ENCODE measurements at places on chromosomes 4 and X. TPM values are rescaled to one million over a fixed set of nuclear protein-coding genes. Genes with fewer than 3 reads are reported as not detected.

DNA sequence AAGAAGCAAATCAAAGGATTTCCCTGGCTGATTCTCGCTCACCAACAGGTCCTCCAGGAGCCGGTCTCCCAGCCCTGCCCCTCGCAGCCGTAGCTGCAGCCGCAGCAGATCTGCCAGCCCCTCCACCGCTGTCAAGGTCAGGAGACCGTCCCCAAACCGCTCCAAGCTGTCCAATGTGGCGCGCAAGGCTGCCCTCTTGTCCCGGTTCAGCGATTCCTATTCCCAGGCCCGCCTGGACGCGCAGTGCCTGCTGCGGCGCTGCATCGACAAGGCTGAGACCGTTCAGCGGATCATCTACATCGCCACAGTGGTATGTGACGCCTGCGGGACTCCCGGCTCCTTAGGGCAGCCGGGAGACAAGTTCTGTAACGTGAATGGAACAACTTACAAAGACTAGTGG, 25.6 kb downstream of the SPATA18 start:
- DNase-seq, result peak; percentile 31

- DNase-seq, result no peak
These were observed 856 bp downstream of the SLC9B1 start for GRCh38 chr4:103018391-103019307.

- DNase-seq, result no peak
These were observed 56.3 kb downstream of the FHDC1 start for GRCh38 chr4:152992466-152992865.

DNA sequence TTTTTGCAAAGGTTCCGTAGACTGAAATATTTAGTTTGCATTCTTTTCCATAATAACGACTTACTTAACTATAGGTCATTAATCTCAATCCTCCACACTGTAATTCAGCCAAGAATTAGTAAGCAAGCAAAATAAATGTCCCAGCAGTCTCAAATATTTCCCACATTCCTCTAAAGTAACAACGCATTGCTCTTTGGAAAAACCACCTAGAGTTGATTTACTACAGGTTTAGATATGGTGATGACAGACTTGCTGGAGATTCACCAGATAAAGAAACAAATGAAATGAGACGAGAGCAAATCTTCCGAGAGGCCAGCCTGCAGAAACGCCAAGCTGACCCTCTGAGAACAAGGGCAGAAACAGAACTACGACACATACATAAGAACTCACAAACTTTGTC, 28.9 kb downstream of the TENM3 start:
- DNase-seq, result no peak

DNA sequence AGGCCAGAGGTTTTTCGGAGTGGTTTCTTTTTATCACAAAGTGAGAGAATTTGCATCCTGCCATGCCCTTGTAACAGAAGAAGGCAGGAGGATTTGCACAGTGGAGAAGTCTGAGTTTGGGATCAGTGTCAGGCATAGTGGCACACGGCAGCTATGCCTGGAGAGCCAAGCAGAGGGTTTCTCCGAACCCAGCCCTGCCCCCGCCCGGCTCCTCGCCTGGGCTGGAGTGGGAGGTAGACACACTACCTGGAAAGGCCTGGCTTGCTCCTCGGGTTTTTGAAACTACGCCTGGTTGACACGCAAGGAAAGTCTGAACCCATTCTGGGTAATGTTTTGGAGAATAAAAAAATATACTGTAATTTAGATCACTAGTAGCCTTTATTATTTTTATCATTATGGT, 1653.6 kb upstream of the TENM3 start:
- DNase-seq, result no peak

DNA sequence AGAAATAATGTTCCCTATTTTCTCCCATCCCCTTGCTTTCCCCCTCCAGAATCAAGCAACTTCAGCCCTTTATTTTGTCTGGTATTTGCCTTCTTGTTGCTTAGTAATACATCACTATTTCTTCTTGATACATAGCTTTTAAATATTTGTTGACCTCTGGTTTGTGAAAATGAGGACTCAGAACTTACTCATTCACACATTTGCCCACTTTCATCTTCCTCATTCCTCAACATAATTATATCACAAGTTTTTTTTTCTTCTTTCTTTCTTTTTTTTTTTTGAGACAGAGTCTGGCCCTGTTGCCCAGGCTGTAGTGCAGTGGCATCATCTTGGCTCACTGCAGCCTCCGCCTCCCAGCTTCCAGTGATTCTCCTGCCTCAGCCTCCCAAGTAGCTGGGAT, 28.9 kb upstream of the NDUFC1 start:
- DNase-seq, result no peak

DNA sequence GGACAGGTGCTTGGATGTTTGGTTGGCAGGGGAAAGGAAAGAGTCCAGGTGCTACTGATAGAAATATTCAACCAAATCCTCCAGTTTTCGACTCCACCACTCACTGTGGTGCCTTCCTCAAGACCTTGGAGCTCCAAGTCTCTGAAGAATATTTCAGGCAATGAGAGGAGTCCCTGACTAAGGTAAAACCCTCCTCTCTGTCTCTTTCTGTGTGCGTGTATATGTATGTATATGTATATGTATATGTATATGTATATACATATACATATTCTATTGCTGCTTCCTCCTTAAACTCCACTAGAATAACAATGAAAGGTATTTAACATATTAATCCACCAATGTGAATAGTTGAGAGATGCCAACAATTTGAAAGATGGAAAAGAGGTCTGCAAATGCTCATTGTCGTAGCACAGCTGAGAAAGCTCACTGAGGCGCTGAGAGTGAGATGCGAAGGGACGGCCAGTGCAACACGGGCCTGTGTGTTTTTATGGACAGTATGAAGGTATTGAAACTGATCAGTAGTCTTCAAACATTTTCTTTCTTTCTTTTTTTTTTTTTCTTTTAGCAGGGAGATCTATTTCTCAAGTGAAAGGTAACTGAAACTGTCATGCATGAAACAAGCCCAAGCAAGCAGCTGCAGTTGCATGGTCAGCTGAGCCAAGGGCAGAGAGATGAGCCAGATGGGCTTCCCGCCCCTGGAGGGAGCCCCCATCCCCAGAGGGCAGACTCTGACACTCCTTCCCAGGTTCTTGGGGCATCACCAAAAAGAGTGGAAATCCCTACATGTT, 41.1 kb upstream of the HS3ST1 start:
- no peak for DNase-seq

GRCh38 chrX:261919-262352, 19.2 kb upstream of the PLCXD1 start:
- DNase-seq, result peak; percentile 17

GRCh38 chrX:6574762-6575161, 39.8 kb upstream of the VCX3A start:
- no peak for DNase-seq

BMX gene
- total RNA-seq, result 1.6 TPM

CFAP47 gene
- total RNA-seq, result not detected

IDUA gene
- total RNA-seq, result 15.4 TPM

NAP1L3 gene
- 3.6 TPM for total RNA-seq

GCNA gene
- total RNA-seq, result 1.3 TPM

FRMD7 gene
- total RNA-seq, result not detected

SSX2 gene
- not detected for total RNA-seq

SSX4B gene
- not detected for total RNA-seq
